Activated T-cell treated with anti-CD3 and anti-CD28 coated beads, Interleukin-2, amount 50 U/mL, for 72 hours (primary cell): ENCODE measurements at places on chromosomes 4 and X. TPM values are rescaled to one million over a fixed set of nuclear protein-coding genes. Genes with fewer than 3 reads are reported as not detected.

Gene STOX2
- not detected for total RNA-seq

Gene ADH4
- not detected for total RNA-seq

Gene CYSLTR1
- 6.6 TPM for total RNA-seq

Gene CCNA2
- total RNA-seq = 69.0 TPM

Gene ASB9
- total RNA-seq = 0.41 TPM

DNA sequence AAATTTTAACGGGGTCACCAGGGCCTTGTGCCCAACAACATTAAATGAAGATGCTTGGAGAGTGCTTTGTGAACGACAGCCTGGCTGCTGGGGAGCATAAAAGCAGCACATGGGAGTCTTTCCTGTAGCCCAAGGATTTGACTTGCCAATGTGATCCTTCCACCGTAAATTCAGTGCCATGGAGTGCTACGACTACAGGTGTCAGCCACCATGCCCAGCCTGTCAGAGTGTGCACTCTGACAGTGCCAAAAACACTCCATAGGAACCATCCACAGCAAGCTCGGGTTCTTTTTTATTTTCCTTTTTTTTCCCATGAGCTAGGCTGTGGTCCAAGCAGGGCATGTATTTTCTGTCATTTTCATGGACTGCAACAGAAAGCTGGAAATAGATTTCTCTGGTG, 156.9 kb downstream of the NLGN4X start:
- no peak for DNase-seq

DNA sequence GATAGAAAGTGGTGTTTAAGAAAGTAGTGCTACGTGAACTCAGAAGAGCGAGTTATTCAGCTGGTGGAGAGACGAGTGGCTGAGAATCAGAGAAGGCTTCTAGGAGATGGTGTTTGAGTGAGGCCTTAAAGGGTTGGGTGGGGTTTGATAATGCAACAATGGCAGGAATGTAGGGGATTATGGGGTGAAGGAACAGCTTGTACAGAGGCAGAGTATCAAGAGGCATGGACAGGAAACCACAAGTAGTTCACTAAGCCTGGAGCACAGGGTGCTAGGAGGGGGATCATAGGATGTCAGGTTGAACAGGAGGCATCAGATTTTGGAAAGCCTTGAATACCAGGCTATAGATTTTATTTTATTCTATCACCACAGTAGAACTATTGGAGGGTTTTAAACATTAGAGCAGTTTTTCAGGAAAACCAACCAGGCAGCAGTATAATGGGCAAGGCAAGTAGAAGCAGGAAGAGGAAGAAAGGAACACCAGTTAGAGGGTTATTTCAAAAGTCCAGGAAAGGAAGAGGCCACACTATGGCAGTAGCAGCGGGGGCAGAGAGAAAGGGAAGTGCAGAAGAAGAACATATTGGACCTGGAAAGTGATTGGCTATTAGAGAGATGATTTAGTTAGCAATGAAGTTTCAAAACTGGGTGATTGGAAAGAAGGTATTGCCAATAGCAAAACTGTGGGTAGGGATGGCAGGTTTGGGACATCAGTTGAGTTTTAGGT, 99.2 kb downstream of the DOCK11 start:
- DNase-seq = no peak

GRCh38 chr4:48071191-48071590, 54.6 kb downstream of the NIPAL1 start:
- no peak for DNase-seq

DNA sequence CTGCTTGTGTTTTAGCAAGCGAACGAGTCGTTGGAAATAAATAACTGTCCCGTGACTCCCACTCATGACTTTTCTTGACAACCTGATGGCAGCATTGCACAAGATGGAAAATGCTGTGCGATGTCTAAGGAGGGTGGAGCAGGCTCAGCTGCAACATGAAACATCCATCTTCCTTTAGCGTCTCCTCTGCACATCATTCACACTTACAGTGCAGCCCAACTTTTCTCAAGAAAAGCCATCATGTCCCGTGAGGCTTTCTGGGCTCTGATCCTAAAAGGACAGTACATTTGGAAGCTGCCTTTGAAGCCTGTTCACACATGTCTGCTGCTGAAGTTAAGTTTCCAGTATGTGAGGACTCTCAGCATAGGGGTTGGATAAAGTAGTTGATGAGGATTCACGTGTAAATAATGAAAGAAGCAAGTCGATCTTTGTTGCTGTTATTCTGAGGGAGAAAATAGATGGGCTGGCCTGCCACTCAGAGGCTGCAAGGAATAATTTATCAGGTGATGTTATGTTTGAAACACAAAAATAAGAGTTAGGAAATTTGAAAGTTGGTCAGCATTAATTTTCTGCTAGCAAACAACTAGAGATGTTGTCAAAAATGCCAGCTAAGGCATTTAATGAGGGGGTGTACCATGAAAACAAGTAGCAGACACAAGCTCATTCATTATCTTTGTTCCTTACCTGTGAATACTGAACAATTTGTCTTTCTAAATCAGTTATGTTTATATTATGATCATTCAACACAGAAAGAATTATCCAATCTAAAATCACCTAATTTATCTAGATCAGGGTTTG, 328.7 kb upstream of the ZFP42 start:
- no peak for DNase-seq

GRCh38 chr4:158610790-158611189, 60.9 kb downstream of the C4orf46 start:
- no peak for DNase-seq

DNA sequence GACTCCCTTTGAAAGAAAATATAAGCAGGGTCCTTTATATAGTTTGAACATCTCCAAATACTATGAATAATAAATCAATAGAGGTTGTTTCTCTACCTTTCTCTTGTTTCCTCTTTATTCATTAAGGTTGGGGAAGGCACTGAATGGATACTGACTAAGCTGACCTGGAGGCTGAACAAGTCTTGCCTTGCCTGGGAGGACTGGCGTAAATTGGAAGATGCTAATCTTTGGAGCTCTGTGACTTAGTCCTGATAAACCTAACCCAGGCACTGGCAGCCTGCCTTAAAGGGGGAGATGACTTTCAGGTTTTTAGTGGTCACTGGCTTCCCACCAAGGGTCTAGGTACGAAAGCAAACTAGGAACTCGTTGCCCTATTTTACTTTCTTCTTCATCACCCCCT, 10.5 kb downstream of the CCDC160 start:
- DNase-seq = no peak

- DNase-seq = no peak
Measured at GRCh38 chrX:118824173-118824730, 628 bp downstream of the ZCCHC12 start.

DNA sequence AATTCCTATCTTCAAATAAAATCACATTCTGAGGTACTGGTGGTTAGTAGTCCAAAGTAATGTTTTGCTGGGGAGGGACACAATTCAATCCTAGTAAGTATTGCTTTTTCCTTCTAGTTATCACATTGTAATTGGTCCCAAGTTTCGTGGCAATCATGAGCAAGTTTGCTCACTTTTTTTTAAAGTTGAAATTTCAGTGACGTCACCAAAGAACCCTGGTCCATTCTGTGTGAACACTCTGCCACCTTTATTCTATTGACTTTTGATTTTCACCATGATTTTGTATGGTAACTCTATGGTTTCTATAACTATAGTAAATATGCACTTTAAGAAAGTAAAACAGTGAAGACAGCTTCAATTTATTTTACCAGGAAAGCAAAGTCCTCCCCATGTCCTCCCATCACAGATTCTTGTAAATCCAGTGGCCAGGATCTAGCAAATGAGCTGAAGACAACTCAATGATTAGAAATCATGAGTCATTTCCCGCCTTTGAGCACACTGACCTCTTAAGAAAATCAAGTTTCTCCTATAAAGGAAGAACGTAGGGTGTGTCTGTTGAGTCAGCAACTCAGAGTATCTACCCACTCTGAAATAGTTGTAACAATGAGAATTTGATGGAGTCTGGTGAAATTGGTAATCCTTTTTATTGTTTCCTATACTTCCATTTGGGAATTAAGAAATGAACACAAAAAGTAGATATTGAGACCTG, 1306.6 kb upstream of the PABPC4L start:
- no peak for DNase-seq

DNA sequence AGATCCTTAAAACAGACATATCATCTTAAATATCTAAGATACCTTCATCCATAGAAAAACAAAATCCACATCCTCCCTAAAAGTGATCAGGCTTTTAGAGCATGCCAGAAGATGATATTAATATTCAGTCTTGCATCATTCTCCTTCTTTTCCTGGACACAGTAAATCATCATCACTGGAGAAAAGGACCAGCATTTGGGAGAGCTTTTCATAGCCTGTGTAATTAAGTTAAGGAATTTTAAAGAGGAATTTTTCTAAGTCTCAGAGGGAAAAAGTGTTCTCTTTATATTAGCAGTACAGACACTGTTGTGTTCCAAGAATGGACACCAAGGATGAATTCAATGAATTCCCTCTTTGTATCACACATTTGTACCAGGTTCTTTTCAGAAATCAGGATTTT, 696 bp downstream of the SCRG1 start:
- no peak for DNase-seq

- DNase-seq = no peak
Measured at GRCh38 chrX:123193101-123193500, 9.0 kb downstream of the GRIA3 start.
